ENCODE measurements at places on chromosomes 3 and 15. TPM values are rescaled to one million over a fixed set of nuclear protein-coding genes. Genes with fewer than 3 reads are reported as not detected.

The UBAP1L gene
- total RNA-seq: 7.5 TPM

The DUOX1 gene
- not detected for total RNA-seq

The ZNF860 gene
- not detected for total RNA-seq

The LIPC gene
- 5.3 TPM for total RNA-seq

The CISH gene
- total RNA-seq: 11.3 TPM

The LMLN gene
- 4.5 TPM for total RNA-seq

GRCh38 chr15:55250392-55250791 is 39.2 kb downstream of the RAB27A start:
- DNase-seq: no peak
- H3K4me1 ChIP-seq: peaks cover 35% of the 10 kb centered on the region
- H3K4me3 ChIP-seq: no peak overlapping the region
- no peaks in the 10 kb centered on the region for H3K36me3 ChIP-seq
- no peaks in the 10 kb centered on the region for H3K27me3 ChIP-seq
- H3K27ac ChIP-seq: no peak overlapping the region

DNA sequence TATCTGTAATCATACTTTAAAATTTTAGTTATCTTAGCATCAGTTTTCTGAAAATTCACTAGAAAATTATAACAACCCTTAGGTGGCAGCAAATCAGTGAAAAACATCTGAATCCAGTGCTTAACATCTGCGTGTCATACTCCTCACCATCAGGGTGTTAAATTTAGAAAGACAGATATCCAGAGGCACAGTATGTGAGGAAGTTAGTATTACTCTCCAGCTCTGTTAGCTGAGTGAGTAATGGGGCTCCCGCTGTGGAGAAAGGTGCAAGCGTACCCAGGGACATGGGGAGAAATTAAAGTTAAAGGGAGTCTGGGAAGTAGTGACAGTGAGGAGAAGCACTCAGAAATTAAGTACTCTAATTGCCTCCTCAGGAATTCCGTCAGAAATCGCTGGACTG is 50.9 kb downstream of the CEP63 start:
- no peak for DNase-seq
- no peak overlapping the region for H3K27ac ChIP-seq
- H3K4me1 ChIP-seq: no peaks in the 10 kb centered on the region
- H3K36me3 ChIP-seq: peaks cover 28% of the 10 kb centered on the region
- no peaks in the 10 kb centered on the region for H3K27me3 ChIP-seq

DNA sequence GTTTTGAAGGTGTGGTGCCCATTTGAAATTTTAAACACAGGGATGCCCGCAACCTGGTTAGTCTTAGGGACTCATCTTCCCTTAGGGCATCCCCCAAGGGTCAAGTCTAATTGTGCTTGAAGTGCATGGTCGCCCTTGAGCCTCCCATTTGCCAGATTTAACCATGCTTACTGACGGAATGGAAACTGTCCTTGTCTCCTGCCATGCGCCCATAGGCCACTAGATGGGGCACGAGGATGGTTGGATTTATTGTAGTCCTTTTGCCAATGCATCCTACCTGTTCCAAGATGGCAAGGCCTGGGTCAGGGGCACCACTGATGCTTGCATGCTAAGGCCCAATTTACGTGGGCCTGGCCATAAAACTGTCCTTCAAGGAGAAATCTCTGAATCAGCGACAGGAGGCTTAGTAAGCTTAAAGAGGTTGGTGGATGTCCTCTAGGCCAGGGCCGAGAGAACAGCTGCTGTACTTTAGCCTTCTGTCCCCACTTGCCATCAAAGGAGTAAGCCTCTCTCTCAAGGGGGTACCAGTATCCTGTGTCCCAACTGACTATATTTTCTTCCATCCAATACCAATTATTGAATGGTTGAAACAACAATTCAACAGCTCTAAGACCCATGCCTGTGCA is 355.4 kb downstream of the OTOL1 start:
- no peak overlapping the region for H3K4me3 ChIP-seq
- H3K27ac ChIP-seq: no peak overlapping the region
- H3K27me3 ChIP-seq: no peaks in the 10 kb centered on the region
- H3K36me3 ChIP-seq: no peaks in the 10 kb centered on the region

- no peaks in the 10 kb centered on the region for H3K27me3 ChIP-seq
- peak overlapping the region; percentile 64 for H3K4me3 ChIP-seq
- no peaks in the 10 kb centered on the region for H3K36me3 ChIP-seq
- peaks cover 25% of the 10 kb centered on the region for H3K4me1 ChIP-seq
Observed at GRCh38 chr15:85793641-85794597, 806 bp downstream of the KLHL25 start.

DNA sequence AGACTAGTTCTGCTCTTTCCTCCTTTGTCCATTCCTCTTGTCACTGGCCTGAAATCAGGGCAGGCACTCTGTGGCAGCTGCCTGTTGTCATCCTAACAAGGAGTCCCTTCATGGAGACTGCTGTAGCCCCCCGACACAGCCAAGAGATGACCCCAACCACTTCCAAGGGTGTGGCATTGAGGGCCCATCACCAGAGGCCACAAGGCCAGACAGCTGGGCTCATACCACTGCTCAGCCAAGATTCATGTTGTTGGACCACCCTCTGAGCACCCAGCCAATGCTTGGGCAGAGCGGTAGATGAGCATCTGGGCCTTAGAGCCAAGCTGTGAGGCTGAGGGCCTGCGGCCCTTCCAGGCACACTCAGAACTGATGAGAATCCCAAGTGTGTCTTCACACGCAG is 85.4 kb downstream of the EPHB1 start:
- no peaks in the 10 kb centered on the region for H3K36me3 ChIP-seq
- no peaks in the 10 kb centered on the region for H3K4me1 ChIP-seq
- no peak overlapping the region for H3K4me3 ChIP-seq
- DNase-seq: no peak
- no peak overlapping the region for H3K27ac ChIP-seq

- H3K4me1 ChIP-seq: no peaks in the 10 kb centered on the region
- DNase-seq: no peak
- H3K27me3 ChIP-seq: no peaks in the 10 kb centered on the region
Observed at GRCh38 chr15:69797615-69798014, 300.1 kb downstream of the TLE3 start.

GRCh38 chr3:30618526-30618925 is 12.1 kb downstream of the TGFBR2 start:
- peak; percentile 24 for DNase-seq
- peaks cover 7% of the 10 kb centered on the region for H3K36me3 ChIP-seq
- H3K27me3 ChIP-seq: no peaks in the 10 kb centered on the region

GRCh38 chr3:11558918-11559815 is 84.5 kb downstream of the VGLL4 start:
- H3K4me3 ChIP-seq: no peak overlapping the region
- H3K27me3 ChIP-seq: no peaks in the 10 kb centered on the region
- H3K27ac ChIP-seq: no peak overlapping the region
- H3K36me3 ChIP-seq: peaks cover 55% of the 10 kb centered on the region

DNA sequence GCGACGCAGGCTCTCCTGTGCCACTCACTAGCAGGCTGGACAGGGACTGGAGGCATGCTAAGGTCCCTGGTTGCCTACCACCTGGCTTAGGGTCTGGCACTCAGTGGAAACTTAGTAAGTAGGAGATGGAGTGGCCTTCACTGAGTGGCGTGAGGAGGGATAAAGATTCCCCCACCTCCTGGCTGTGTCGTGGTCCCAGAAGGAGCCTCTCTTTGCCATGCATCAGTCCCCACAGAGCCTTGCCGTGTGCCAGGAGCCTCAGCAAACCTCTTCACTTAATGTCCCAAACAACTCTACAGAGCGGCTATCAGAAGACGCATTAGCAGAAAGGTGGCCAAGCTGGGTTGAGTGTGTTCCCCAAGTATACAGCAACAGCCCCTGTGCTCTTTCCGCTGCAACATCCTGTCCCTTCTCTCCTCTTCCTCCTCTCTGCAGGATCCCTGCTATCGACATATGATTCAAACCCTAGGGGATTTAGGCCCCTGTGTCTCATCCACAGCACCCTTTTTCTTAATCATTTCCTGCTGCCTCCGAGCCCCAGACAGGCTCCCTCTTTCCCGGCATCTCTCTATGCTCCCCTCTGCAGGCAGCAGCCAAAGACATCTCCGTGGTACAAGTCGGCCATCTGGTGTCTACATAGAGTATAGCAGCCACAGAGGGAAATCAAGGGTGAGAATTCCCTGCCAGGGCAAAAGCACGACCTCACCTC is 66.7 kb downstream of the SLC6A1 start:
- H3K27me3 ChIP-seq: no peaks in the 10 kb centered on the region
- H3K36me3 ChIP-seq: no peaks in the 10 kb centered on the region
- no peak overlapping the region for H3K27ac ChIP-seq
- peaks cover 7% of the 10 kb centered on the region for H3K4me1 ChIP-seq

GRCh38 chr3:181712226-181712552 is 464 bp downstream of the SOX2 start:
- H3K4me1 ChIP-seq: peaks cover 24% of the 10 kb centered on the region
- no peaks in the 10 kb centered on the region for H3K36me3 ChIP-seq
- H3K27ac ChIP-seq: no peak overlapping the region
- H3K27me3 ChIP-seq: peaks cover 74% of the 10 kb centered on the region
- no peak for DNase-seq

DNA sequence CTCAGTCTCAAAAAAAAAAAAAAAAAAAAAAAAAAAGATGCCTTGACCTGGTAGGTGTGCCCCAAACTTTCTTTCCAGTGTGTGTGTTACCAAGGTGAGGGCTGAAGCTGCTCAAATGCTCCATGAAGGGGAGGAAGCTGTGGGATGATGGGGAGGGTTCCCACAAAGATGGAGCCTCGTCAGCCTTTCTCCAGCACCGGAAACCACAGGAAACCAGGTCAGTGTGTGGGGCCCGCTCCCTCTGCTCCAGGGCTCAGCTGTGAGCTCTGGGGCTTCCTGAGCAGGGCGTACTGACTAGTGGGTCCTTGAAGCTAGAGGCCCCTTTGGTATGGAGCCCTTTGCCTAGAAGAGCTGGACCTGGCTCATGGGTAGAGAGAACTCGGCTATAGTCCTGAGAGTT is 681 bp upstream of the IL17RE start:
- DNase-seq: peak; percentile 50
- no peaks in the 10 kb centered on the region for H3K27me3 ChIP-seq
- H3K27ac ChIP-seq: peak overlapping the region; percentile 33
- H3K36me3 ChIP-seq: no peaks in the 10 kb centered on the region
- no peak overlapping the region for H3K4me3 ChIP-seq
- peaks cover 17% of the 10 kb centered on the region for H3K4me1 ChIP-seq

- H3K4me3 ChIP-seq: no peak overlapping the region
- peaks cover 2% of the 10 kb centered on the region for H3K4me1 ChIP-seq
- H3K27ac ChIP-seq: no peak overlapping the region
- H3K27me3 ChIP-seq: no peaks in the 10 kb centered on the region
- peaks cover 25% of the 10 kb centered on the region for H3K36me3 ChIP-seq
Observed at GRCh38 chr15:63551400-63551799, 45.8 kb upstream of the FBXL22 start.

DNA sequence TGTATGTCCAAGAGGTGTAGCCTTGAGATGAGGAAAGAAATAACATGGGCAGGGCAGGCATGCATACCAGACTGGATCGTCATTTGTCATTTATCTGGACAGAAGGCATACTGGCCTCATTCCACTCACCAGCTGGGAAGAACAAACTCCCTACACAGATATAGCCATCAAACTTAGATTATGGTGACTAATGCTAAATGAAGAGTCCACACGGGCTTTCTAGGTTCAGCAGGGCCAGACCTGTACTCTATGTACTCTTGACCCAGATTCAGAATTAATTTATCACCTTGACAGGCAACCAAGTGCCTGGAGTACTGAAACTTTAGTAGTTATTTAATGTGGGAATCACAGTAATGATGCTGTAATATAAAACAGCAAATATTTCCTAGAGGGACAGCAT is 164.3 kb upstream of the IL12A start:
- H3K27ac ChIP-seq: no peak overlapping the region
- H3K4me3 ChIP-seq: no peak overlapping the region
- H3K4me1 ChIP-seq: no peaks in the 10 kb centered on the region
- H3K27me3 ChIP-seq: no peaks in the 10 kb centered on the region
- no peaks in the 10 kb centered on the region for H3K36me3 ChIP-seq

- H3K27me3 ChIP-seq: peaks cover 2% of the 10 kb centered on the region
- DNase-seq: no peak
- no peaks in the 10 kb centered on the region for H3K36me3 ChIP-seq
- no peaks in the 10 kb centered on the region for H3K4me1 ChIP-seq
Observed at GRCh38 chr3:94147012-94147411, 84.2 kb downstream of the NSUN3 start.

GRCh38 chr15:66387163-66388042 is 691 bp downstream of the MAP2K1 start:
- no peaks in the 10 kb centered on the region for H3K36me3 ChIP-seq
- H3K4me1 ChIP-seq: peaks cover 43% of the 10 kb centered on the region
- no peaks in the 10 kb centered on the region for H3K27me3 ChIP-seq

DNA sequence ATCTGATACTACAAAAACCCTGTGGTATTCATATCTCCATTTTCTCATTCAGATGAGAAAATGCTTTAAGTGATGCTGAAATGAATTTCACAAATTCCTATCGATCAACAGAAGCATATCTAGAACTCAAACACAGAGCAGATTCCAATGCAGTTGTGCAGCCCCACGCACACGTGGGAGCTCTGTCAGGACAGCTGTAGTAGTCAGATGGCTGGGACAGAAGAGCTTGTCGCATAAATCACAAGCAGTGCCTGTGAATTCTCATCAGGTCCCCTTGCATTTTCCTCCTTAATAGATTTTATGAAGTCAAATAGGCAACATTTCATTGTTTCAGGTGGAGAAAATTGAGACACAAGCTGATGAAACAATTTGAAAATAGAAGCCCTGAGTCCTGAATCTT is 792.3 kb downstream of the AGBL1 start:
- no peak overlapping the region for H3K27ac ChIP-seq
- H3K27me3 ChIP-seq: no peaks in the 10 kb centered on the region
- no peaks in the 10 kb centered on the region for H3K4me1 ChIP-seq
- DNase-seq: no peak

GRCh38 chr3:119245778-119246177 is 5.1 kb upstream of the B4GALT4 start:
- peaks cover 6% of the 10 kb centered on the region for H3K4me1 ChIP-seq
- H3K36me3 ChIP-seq: no peaks in the 10 kb centered on the region
- no peak for DNase-seq
- no peaks in the 10 kb centered on the region for H3K27me3 ChIP-seq

- H3K4me1 ChIP-seq: no peaks in the 10 kb centered on the region
- H3K27me3 ChIP-seq: peaks cover 8% of the 10 kb centered on the region
- no peak overlapping the region for H3K27ac ChIP-seq
- no peak for DNase-seq
- no peaks in the 10 kb centered on the region for H3K36me3 ChIP-seq
Observed at GRCh38 chr3:66572938-66573710, 72.3 kb upstream of the LRIG1 start.

GRCh38 chr15:38540510-38540909 is 24.1 kb downstream of the RASGRP1 start:
- H3K4me3 ChIP-seq: no peak overlapping the region
- peaks cover 2% of the 10 kb centered on the region for H3K36me3 ChIP-seq
- DNase-seq: no peak
- no peaks in the 10 kb centered on the region for H3K27me3 ChIP-seq
- H3K27ac ChIP-seq: no peak overlapping the region
- H3K4me1 ChIP-seq: peaks cover 45% of the 10 kb centered on the region

GRCh38 chr3:126958638-126959085 is 24.3 kb upstream of the PLXNA1 start:
- no peaks in the 10 kb centered on the region for H3K4me1 ChIP-seq
- no peak overlapping the region for H3K27ac ChIP-seq
- H3K36me3 ChIP-seq: no peaks in the 10 kb centered on the region
- DNase-seq: no peak

GRCh38 chr15:20106026-20106425 is 435.6 kb downstream of the GOLGA6L6 start:
- DNase-seq: peak; percentile 0
- no peaks in the 10 kb centered on the region for H3K4me1 ChIP-seq
- H3K27ac ChIP-seq: no peak overlapping the region

- H3K36me3 ChIP-seq: peaks cover 11% of the 10 kb centered on the region
- no peaks in the 10 kb centered on the region for H3K27me3 ChIP-seq
- peaks cover 37% of the 10 kb centered on the region for H3K4me1 ChIP-seq
- peak overlapping the region; percentile 76 for H3K4me3 ChIP-seq
- H3K27ac ChIP-seq: peak overlapping the region; percentile 68
Observed at GRCh38 chr15:84654689-84655453, 788 bp upstream of the WDR73 start.

All from natural killer cell (primary cell).